Stimulated activated CD8-positive, alpha-beta memory T cell treated with anti-CD3 and anti-CD28 coated beads, Interleukin-4, amount 100 ng/mL, for 4 hours (primary cell): ENCODE measurements at places on chromosomes 11 and 22.

- DNase-seq: no peak
Measured at GRCh38 chr11:31652528-31652927, 143.0 kb downstream of the ELP4 start.

DNA sequence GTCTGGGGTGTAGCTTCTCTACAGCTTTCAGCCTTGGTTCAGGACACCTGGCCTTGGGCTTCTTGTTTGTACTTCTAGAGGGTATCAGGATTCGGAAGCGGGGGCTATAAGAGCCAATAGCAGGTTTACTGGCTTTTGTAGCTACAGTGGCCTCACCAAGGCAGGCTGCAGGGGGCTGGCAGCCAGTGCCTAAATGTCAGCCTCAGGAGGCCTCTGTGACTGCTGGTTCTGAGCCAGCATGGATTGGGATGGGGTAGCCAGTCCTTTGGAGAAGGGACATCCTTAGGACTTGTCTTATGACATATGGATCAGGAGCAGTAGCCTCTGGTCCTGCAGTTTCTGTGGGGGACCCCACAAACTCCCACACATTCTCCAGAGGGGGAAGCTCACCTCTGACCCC, 29.9 kb downstream of the EIF3F start:
- DNase-seq: no peak

DNA sequence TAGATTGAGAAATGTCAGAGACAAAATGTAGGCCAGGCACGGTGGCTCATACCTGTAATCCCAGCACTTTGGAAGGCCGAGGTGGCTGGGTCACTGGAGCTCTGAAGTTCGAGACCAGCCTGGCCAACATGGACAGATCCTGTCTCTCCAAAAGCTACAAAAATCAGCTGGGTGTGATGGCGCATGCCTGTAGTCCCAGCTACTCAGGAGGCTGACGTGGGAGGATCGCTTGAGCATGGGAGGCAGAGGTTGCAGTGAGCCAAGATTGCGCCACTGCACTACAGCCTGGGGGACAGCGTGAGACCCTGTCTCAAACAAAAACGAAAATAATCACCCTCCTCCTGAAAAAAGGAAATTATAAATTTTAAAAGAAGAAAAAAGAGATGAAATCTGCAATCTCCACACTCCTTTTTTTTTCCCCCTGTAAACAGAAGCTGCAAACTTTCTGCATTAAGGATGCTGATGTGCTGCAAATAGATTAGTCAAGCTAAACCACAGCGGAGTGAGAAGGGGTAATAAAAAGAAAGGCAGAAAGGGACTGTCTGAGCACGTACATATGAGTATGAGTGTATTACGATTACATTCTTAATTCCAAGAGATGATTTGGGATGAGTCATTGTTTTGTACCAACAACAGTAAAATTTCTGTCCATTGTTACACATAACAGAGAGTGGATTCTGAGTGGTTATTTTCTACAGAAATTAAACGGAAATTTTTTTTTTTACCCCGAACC, 87.3 kb downstream of the SIK3 start:
- no peak for DNase-seq

DNA sequence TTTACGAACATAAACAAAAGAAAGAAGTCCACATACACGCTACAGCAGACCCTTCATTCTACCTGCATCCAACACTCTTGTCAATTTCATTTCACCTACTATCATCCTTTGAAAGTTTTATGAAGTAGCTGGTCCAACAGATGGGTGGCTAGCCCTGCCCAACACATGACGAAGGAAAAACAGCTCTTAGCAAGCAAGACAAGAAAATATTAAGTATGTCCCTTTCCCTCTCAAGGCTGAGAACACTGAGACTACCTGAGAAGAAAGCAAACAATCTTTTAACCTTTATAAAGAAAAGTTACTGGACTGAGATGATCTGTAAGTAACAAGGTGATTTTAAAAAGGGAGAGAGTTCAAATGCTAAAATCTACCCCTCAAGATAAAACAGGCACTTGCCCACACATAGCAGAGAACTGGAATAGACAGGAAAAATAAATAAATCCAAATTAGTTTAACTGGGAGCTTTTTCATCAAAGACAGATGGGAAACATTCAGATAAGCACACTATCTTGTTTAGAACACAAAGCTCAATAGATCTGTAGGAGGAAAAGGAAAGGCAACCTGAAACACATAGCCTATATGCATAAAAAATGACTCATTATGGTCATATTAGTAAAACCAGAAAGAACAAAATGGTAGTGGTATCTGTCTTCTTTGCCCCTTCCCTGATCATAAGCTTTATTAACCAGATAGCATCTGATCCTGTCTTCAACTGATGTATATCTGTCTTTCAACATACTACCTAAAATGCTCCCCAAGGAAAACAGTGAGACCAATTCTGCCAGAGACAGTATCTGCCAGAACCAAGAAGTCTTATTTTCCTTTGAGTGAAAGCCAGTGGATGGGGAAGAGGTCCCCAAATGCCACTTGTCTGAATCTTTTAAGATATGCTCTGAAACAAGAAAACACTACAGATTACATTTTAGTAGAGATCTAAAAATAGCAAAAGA, 104.3 kb downstream of the MRTFA start:
- DNase-seq: no peak

DNA sequence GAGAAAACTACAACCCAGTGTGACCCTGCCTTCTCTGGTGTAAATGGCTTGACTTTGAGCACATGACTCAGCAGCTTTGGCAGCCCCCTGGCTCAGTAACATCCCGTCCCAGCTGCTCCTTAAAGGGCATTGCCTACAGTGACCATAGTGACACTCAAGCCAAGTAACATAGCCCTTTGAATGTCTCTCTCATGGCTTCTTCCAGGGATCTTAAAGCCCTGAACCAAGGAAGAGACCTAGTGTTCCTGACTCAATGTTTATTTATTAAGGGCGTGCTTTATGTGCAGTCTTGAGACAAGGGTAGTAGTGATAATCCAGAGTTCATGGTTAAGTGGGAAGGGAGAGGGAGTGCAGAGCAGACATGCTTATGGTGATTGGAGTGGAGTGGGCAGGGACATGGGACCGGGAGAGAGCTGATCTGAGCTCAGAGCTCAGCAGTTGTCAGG, 125.7 kb downstream of the PARVA start:
- DNase-seq: no peak

- DNase-seq: no peak
Measured at GRCh38 chr11:2754008-2754407, 54.2 kb upstream of the KCNQ1OT1 start.

GRCh38 chr11:35500744-35501143, 24.7 kb downstream of the PAMR1 start:
- DNase-seq: no peak

- no peak for DNase-seq
Measured at GRCh38 chr11:42410251-42410955, 901.4 kb upstream of the API5 start.

DNA sequence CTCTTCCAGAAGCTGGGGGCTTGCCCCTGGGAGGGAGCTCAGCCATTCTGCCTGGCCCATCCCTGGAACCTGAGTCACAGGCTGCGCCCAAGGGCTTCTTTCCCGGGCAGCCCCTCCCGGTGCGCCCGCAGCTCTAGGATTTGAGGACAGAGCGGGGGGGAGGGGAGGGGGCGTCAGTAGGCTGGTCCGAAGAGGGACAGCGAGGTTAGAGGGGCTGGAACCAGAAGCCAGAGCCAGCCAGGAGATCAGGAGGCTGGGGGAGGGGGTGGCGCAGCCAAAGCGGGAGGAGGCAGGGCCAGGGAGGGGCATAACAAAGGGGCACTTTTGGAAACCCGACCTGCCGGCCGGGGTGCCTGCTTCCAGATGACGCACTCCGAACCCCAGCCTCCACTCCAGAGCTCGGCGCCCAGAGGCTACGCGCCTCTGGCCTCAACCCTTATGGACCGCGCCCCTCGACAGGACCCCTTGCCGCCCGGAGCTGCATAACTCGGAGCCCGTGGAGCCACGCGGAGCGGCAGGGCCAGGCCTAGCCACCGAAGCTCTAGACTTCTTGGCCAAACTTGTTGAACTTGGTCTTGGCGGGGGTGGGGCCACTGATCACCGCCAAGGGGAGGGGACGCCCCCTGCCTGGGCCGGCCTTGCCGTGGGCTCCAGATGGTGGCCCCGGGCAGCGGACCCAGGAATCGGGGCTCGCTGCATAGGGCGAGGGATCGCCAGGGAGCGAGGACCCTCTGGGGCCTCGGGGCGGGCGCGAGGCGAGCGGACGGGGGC, 744 bp downstream of the PACSIN3 start:
- no peak for DNase-seq

DNA sequence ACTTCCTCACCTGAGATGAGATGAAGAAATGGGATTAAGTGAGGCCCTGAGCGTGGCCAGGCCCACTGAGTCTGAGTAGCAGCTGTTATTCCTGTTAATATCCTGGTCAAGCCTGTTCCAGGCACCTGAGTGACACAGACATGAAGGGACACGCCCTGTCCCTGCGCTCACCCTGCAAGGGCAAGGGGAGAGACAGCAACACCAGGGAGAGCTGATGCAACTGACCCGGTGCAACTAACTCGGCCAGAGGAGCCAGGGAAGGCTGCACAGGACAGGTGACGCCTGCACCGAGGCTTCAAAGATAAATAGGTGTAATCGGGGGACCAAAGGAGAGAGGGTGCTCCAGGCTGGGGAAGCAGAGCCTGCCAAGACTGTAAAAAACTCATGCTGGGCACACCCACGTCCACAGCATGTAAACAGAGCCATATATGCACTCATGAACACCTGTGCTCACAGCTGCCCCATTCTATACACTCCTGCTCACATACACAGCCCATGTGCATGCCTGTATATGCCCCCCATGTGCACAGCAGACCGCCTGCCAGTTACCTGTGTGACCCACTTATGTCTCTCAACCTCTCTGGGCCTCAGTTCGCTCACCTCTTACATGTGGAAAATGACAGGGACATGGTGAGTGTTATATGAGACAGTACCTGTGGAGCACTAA, 22.8 kb upstream of the GCAT start:
- DNase-seq: no peak

DNA sequence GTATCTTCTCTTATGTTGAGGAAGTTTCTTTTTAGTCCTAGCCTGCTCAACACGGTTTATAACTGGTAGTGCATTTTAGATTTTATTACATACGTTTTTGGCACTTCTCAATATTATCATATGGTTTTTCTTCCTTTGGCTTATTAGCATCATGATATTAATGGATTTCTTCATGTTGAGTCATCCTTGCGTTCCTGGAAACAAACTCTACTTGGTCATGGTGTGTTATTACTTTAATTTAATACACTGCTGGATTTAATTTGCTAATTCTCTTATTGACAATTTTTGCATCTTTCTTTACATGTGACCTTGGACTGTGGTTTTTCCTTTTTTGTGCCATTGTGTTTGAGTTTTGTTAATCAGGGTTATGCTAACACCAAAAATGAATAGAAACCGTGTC, 20.5 kb downstream of the IGF2 start:
- no peak for DNase-seq

DNA sequence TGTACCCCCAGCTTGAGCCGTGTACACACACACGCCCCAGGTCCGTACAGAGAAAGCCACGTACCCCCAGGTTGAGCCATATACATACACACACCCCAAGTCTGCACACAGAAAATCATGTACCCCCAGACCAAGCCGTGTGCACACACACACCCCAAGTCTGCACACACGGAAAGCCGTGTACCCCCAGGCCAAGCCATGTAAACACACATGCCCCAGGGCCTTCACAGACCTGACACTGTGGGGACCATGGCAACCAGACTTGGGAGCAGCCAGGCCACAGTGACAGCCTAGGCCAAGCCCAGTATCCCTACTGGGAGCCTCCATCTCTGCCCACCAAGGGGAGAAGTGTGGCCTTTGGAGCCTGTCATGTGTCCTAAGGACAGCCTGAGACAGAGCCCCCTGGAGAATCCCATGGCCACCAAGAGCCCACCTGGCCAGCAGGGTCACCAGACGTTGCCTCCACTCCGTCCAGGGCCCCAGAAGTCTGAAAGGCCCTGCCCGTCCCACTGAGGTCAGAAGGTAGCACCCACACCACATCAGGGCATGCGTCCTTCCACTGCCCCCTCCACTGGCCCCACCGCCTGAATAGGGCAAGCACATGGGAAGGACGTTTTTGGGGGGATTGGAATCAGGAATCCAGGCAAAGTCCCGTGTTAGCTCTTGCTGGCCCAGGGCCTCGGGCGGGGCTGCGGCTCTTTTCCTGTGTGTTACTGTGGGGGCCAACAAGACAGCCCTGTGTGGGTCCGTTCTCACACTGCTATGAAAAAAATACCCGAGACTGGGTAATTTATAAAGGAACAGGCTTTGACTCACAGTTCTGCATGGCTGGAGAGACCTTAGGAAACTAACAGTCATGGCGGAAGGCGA, 636.7 kb downstream of the TBC1D22A start:
- DNase-seq: no peak

DNA sequence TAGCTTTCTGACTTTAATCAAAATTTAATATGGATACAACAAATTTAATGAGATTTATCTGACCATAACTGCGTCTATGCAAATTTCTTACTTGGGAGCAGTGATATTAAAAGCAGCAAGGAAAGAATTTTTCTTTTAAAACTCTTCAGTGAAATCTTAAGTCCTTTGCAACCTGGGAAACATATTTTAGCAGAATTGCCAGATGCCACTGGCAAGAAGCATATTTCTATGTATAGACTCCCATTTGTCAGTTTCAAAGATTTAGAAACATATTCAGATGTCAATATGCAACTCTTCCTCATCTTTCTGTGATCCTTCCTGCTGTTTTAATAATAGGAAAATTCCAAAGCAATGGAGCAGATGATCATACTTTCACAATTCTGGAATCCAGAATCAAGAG, 911.3 kb downstream of the LUZP2 start:
- DNase-seq: no peak

- DNase-seq: no peak
Measured at GRCh38 chr11:95736355-95736754, 53.2 kb downstream of the FAM76B start.

- DNase-seq: no peak
Measured at GRCh38 chr11:46335271-46335670, 12.0 kb upstream of the DGKZ start.

- DNase-seq: peak; percentile 48
Measured at GRCh38 chr11:57482782-57483561, 22.6 kb downstream of the RTN4RL2 start.

DNA sequence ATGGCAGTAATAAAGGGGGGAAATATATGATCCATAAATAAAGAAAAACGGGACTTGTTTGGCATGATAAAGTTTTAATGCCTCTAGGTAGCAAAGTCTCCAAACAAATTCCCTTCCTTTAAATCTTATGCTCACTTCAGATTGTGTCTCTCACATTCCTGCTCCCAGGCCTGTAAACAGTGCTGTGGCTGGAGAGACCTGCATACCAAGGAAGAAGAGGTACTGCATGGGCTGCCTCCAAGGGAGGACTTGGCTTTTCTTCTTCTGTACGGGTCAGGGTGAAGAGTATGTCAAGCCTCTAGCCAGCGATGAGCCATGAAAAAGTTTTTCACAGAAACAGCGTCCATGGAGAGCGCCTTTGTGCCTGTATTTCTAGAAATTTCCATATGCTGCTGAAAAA, 161.8 kb downstream of the KIRREL3 start:
- no peak for DNase-seq

GRCh38 chr11:44752713-44753112, 26.0 kb downstream of the TSPAN18 start:
- no peak for DNase-seq

GRCh38 chr11:35388061-35388460, 31.3 kb downstream of the SLC1A2 start:
- DNase-seq: no peak
